ENCODE measurements at places on chromosomes 7 and 10. TPM values are rescaled to one million over a fixed set of nuclear protein-coding genes. Genes with fewer than 3 reads are reported as not detected.

The CABCOCO1 gene
- total RNA-seq = 0.79 TPM

The ITGA8 gene
- under 0.01 TPM for total RNA-seq

The PNLIP gene
- total RNA-seq = not detected

The ATOH7 gene
- not detected for total RNA-seq

Data from bronchial smooth muscle cell (primary cell).